ENCODE measurements at places on chromosomes 2 and 18.
A peak's percentile ranks its signal among the peaks of the same experiment; 100 is the strongest.

DNA sequence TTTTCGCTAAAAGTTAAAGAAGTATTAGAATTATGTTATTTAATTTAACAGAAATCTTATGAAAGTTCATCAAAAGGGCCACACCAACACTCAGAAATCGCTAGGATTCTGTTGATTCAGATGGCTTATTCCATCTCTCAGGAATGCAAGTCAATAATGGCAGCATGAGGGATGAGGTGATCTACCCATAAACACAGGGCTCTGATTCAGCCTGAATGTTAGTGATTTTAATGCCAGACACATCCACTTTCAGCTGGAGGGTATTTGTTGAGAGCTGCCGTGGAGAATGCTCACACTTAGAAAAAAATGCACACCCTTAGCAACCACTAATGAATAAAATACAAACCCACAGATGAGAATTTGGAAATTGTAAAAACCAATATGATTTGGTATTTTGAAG lies 173.3 kb upstream of the ERBB4 start:
- DNase-seq: no peak

- DNase-seq: peak; percentile 19
These were observed 54.4 kb downstream of the EPHA4 start for GRCh38 chr2:221517696-221518151.

DNA sequence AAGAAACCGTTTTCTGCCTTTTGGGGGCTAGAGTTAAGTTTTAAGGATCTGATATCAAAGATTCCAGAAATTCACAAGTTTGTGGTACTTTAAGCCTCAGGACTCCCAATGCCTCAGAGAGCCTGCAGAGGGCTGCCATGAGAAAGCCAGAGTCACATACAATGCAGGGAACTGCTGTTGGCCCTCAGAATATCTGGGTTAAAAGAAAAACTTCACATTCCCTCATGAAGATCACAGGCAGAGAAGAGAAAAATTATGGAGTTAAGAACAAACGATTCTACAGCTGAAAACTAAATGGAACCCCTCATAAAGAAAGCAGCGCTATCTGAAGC lies 39.5 kb downstream of the HDAC4 start:
- no peak for DNase-seq

GRCh38 chr2:231257763-231258162 lies 59.3 kb downstream of the ARMC9 start:
- no peak for DNase-seq

GRCh38 chr2:69571189-69571588 lies 72.3 kb downstream of the AAK1 start:
- DNase-seq: no peak
